Fibroblast of the aortic adventitia (primary cell): ENCODE measurements at places on chromosomes 1 and 21. TPM values are rescaled to one million over a fixed set of nuclear protein-coding genes. Genes with fewer than 3 reads are reported as not detected.

C8A gene
- not detected in 2 replicates for total RNA-seq

LRRC53 gene
- not detected in 2 replicates for total RNA-seq

DNA sequence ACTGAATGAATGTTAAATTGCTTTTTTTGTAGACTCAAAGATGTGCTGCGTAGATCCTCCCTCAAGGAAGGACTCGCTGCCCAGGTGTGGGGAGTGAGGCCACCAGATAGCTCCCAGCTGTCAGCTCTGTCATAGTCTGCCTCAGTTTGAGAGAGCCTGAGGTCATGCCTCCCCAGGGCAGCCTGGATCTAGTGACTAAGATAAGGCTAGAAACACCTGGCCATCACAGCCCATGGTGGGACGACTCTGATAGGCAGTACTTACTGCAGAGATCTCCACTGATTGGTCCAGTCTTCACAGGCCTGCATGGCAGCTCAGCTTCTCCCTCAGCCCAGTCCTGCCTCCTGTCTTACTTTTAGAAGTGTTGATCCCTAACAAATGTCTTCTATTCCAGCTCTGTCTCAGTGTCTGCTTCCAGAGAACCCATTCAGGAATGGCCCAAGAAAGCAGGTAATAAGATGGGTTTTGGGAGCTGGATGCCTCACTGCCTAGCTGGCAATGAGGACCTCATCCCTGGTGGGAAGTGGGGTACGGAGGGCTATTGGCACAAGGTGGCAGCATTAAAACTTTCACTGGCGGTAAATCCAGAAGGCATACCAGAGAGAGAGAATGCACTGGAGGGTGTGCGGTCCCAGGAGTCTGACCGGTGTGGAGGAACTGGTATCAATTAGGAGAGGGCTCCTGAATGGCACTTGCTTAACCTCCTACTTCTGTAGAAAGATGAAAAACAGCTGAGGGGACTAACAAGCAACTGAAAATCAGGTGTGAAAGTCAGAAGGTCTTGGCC is 55.3 kb upstream of the GPR37L1 start:
- DNase-seq = no peak

- DNase-seq = no peak
Observed at GRCh38 chr1:108706643-108707042, 6.1 kb upstream of the FNDC7 start.
